A172 (cell line): ENCODE measurements at places on chromosomes 6 and 20. TPM values are rescaled to one million over a fixed set of nuclear protein-coding genes. Genes with fewer than 3 reads are reported as not detected.
A peak's percentile ranks its signal among the peaks of the same experiment; 100 is the strongest.

Gene KIF25
- not detected in 2 replicates for total RNA-seq

Gene NELFCD
- 81.4 and 102 TPM in 2 replicates for total RNA-seq

- DNase-seq: no peak
Measured at GRCh38 chr6:105855433-105855832, 230.7 kb upstream of the PRDM1 start.

DNA sequence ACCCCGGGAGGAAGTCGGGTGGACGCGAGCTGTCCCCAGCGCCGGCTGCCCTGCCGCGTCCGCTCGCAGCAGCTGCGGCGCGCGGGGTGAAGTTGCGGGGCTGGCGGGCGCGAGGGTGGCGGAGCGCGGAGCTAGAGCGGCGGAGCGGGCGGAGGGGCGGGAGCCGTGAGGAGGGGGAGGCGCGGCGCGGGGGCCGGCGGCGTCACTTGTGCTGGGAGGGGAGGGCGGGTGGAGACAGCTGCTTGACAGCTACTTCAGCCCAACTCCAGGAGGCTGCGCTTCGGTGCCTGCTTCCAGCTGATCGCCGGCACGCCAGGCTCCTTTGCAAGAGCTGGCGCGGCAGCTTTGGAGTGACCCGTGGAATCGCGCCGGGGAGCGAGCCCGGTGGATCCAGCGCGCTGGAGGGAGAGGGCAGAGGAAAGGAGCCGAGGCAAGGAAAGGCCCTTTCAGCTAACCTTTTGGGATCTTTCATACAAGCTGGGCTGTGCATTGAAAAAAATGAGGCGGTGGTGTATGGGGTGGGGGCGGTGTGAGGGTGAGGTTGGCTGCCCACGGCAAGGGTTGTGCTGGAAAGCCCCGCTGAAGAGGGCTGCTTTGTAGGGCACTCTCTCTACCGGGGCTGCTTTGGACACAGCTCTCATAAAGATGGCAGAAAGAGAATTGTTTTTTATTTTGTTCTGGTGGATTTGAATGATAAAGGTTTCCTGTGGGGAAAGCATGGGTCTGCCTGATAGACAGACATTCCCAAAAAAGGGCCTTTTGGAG lies 24.6 kb downstream of the RIPOR2 start:
- no peak for DNase-seq

DNA sequence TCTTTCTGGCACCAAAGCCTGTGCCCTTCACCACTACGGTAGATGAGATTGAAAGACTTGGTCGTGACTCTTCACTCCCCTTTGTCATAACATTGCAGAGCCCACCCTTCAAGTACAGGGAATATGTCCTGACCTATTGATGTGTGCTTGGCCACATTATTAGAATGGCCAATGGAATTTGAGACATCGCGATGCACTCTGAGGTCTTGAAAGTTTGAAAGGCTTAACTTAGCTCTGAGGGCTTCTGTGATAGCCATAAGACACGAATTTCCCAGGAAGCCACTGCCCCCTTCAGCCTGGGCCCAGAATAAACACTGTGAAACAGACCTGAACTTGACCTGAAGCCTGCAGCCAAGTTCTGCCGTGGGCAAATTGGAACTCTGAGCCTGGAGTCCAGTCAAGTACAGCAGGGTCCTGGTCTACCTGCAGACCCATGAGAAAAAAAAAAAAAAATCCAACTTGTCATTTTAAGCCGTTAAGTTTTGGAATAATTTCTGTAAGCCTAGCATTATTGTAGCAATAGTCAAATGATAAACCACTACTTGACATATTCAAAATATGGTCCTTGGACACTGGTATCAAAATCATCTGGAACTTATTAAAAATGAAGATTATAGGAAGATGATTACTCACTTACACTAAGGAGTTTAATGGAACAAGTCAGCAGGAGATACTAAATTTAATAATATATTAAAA lies 36.9 kb upstream of the TRAF3IP2 start:
- peak; percentile 60 for DNase-seq

- DNase-seq: no peak
Measured at GRCh38 chr20:31856516-31856915, 11.1 kb upstream of the FOXS1 start.

Gene HSPA1L
- total RNA-seq: 1.4 and 3.0 TPM in 2 replicates

Gene ADIG
- not detected in 2 replicates for total RNA-seq

DNA sequence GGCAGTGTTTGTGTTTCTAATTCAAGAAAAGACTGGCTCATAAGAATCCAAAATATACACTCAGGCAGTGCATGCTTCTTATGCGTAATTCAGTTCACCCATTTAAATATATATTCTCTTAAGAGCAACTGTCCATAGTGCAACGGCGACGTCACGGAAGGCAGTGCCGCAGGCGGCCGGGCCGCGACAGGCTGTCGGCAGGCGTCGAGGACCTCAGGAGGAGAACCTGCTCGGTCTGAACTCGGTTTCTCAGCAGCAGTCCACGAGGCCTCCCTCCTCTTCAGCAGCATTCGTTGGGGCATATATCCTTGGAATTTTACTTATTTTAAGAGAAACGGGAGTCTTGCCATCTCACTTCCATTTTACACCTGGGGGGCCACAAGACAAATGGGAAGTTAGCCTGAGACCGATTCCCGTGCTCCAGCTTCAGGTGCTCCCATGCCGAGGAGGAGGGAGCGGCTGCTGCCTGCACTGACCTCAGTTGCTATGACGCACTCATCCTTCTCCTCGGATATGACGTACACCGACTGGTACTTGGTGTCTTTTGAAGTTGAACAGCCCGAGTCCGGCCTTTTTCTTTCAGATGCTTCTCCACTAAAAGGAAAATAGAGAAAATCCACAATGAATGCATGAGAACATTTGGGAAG lies 8.2 kb downstream of the DLL1 start:
- DNase-seq: no peak

DNA sequence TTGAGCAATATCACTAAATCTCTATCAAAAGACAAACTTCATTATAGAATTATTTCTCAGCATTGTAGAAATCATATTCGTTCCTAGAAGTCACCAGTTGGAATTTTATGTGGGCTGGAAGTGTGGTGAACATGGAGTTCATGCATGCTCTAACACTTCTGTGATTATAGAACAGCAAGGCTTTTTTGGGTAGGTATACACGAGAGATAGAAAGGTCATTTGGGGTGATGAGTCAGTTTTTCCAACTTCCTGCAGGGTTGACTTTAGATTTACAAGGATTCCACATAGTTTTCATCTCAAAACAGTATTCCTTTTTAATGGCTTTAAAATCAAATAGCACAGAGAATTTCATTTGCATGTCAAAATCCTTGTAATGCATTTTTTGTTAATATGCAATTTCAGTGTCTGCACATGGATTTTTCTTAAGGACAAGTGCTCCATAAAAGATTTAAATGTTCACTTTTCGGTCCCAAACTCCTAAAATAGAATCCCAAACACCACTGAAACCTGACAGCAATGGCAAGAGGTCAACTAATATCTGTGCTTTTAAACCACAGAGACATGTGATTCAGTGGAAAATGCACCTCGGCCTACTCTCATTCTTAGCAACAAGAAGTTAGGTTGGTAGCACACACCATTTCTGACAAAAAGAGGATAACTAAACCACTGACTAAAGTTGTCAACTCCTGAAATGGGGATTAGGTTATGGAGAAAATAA lies 211.0 kb downstream of the MOXD1 start:
- DNase-seq: peak; percentile 73

- no peak for DNase-seq
Measured at GRCh38 chr6:154347981-154348380, 8.6 kb downstream of the IPCEF1 start.

DNA sequence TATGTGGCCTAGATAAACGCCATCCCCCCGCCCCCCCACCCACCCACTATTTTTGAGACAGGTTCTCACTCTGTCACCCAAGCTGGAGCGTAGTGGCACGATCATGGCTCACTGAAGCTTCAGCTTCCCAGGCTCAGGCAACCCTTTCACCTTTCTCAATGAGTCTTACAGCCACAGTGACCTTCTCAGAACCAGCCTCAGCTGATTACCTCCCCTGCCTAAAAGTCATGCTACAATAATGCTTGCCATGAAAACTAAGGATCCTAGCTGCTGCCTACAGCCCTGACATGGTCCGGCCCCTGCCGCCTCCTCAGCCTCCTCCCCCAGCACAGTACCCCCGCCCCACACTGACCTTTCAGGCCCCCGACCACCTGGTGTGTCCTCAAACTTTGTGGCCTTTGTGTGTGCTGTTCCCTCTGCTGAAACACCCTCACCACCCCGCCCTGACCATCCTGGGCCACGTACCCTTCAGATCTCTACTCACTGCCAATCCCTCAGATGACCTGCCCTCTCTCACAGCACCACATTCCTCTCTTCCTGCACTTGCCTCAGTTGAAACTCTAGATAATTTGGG lies 31.3 kb downstream of the PNPLA1 start:
- DNase-seq: no peak

DNA sequence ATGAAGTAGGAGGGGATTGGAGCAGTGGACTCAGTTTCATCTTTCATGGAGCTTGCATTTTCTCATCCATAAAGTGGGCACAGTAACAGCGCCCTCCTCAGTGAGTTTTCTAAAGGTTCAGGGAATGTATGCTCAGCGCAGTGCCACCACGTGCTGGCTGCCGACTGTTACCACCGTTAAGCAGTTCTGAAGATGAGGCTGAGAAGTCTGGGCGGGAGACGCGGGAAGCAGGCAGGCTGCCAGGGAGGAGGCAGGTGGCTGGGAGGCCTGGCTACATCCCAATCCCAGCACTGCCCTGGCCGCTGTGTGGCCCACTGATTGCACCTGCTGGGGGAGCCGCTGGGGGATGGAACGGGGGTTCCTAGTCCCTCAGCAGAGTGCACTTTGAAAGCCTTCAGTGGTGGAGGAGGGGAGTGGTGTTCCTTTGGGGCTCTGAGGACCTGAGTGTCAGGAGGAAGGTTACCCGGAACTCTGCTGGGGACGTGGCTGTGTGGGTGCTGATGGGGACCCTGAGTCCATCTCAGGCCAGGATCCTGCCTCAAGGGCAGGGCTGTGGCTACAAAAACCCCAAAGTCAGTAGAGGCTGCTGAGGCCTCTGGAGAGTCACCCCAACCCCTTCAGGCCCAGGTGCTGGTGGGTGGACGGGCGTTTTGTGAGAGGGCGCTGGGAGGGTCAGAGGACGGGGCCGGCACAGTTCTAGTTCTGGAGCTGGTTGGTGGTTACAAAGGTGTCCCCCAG lies 28.0 kb upstream of the PHACTR3 start:
- no peak for DNase-seq

DNA sequence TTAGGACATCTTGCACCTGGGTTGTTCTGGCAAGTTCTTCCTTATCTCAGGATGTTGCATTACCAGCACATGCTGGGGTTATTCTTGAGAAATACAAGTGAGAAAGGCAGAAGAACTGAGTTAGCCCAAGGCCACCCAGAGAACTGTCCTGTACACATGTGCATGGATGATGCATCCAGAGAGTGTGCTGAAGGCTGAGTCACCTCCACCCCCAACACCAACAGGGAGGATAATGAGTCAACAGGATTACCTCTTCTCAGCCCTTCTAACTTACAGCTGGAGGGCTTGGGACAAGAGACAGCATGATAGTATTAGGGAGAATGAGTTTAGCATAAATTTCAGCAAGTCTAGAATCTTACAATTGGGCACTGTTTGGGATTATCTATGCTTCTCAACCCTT lies 8.5 kb downstream of the SCGN start:
- peak; percentile 69 for DNase-seq
